Activated naive CD8-positive, alpha-beta T cell treated with anti-CD3 and anti-CD28 coated beads, Interleukin-2, amount 50 U/mL, for 16 hours (primary cell): ENCODE measurements at places on chromosomes 5 and 9.

- DNase-seq, result no peak
Observed at GRCh38 chr5:157469687-157470086, 9.7 kb downstream of the NIPAL4 start.

DNA sequence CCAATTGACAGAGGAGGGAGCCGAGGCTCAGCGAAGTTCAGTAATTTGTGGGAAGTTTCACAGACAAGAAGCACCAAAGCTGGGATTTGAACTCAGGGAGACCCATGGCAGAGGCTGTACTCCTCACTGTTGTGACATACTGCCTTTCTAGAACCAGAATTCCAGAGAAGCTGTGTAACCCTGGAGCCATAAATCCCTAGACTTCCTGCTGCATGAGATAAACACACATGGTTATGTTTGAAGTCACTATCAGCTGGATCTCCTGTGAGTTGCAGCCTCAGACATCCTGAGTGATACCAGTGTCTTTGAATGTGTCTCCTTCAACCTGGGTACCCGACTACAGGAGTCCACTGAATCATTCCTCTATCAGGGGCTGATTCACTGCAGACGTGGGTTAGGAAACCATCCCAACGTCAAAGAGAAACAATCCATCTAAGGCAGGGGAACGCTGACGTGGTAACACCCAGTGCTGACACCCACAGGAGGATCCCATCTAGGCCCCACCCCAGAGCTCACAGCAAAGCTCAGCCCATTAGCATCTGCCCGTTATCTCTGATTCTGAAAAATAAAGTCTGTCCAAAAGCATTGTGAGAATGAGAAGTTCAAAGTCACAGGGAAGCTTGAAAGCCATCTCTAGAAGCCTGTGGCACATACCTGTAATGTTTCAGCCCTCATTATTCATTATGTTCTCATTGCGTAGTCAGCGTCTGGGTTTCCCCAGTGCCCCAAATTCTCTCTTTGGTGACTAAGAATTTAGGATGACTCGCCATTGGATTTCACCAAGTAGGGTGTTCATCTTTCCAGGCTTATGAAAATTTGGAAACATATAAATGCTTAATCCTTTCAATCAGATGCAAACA lies 36.3 kb upstream of the BASP1 start:
- no peak for DNase-seq

DNA sequence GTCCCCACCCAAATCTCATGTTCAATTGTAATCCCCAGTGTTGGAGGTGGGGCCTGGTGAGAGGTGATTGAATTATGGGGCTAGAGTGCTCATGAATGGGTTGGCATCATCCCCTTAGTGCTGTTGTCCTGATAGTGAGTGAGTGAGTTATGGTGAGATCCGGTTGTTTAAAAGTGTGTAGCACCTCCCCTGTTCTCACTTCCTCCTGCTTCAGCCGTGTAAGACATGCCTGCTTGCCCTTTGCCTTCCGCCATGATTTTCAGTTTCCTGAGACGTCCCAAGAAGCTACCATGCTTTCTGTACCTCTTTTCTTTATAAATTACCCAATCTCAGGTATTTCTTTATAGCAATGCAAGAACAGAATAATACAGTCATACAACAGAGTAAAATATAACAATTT lies 742 bp upstream of the LECT2 start:
- DNase-seq, result no peak

GRCh38 chr5:108588323-108588722 lies 159.4 kb upstream of the FER start:
- DNase-seq, result no peak

DNA sequence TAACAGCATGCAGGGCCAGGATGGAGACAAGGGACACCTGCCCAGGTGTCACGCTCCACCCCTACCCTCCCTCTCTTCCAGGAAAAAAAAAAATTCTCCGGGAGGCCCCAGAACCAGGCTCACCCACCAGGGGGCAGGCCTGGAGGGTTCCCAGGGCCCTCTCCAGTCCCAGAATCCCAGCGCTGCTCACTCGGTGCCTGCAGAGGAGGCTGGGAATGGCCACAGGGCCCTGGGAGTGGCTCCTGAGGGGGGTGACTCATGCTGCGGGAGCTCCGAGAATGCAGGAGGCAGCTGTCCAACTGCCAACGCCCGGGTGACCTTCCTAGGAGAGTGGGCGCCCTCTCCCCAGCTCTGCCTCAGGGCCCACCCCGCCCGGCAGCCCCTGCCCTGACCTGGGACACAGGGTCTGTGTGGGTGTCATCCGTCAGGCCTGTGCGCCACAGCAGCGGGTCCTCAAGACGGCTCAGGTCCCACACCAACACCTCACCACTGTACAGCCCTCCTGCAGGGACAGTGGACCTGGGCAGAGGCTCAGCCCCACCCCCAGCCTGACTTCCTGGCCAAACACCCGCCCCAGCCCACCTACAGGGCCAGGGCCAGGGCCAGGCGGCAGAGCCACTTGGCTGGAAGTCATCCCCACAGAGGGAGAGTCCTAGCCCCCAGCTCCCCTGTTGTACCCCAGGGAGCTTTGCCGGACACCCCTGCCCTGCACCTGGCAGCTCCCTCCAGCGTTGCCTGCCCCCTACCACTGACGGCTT lies 21.2 kb downstream of the DYNC2I2 start:
- DNase-seq, result no peak

DNA sequence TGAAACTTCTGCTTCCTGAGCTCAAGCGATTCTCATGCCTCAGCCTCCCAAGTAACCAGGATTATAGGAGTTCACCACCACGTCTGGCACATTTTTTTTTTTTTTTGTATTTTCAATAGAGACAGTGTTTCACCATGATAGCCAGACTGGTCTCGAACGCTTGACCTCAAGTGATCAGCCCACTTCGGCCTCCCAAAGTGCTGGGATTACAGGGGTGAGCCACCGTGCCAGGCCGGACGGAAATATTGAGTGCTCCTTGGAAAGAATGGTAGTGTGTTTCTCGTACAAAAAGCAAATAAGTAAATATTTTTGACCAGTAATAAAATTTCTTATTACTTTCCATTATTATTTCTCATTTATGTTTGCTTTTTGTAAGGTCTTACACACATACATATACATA lies 1307.9 kb upstream of the CDH6 start:
- no peak for DNase-seq

- DNase-seq, result no peak
Observed at GRCh38 chr5:111532886-111533582, 20.7 kb upstream of the STARD4 start.

DNA sequence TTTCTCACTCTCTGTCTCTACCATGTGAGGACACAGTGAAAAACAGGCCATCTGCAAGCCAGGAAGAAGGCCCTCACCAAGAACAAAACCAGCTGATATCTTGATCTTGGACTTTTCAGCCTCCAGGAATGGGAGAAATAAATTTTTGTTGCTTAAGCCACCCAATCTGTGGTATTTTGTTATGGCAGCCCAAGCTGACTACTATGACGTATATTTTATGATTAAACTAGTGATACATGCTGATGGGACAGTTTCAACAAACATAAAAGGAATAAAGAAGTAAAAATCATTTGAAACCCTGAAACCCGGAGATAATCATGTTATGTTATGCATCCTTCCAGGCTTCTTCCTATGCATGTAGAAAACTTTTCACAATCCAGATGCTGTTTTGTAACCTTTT lies 71.5 kb upstream of the ERBIN start:
- DNase-seq, result no peak

GRCh38 chr5:16773991-16774390 lies 157.2 kb upstream of the RETREG1 start:
- no peak for DNase-seq

GRCh38 chr5:169431386-169431785 lies 130.4 kb upstream of the SLIT3 start:
- DNase-seq, result no peak

- no peak for DNase-seq
Observed at GRCh38 chr5:174384509-174384947, 339.0 kb downstream of the NSG2 start.

DNA sequence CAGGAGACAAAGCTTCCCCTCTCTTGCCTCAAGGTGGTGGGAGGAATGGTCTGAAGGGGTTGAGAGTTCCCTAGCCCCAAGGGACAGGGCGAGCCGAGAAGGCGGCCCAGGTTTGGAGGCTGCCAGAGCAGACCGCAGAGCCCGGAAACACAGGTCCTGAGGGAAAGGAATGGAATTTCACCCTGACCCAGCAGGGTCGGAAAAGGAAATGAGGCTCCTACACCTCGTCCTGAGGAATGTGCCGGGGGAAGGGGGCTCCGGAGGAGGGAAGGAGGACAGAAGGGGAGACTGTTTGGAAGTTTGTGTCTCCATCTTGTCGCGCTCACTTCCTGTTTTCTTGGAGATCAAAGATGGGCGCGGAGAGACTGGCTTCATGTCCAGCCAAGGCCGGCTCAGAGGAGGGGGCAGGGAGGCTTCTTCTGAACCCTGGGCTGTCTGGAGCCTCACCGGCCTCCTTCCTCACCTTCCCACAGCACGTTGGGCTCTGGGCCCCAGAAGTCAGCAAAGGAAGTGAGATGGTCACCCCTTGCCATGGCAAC lies 9.6 kb downstream of the ENG start:
- DNase-seq, result no peak

DNA sequence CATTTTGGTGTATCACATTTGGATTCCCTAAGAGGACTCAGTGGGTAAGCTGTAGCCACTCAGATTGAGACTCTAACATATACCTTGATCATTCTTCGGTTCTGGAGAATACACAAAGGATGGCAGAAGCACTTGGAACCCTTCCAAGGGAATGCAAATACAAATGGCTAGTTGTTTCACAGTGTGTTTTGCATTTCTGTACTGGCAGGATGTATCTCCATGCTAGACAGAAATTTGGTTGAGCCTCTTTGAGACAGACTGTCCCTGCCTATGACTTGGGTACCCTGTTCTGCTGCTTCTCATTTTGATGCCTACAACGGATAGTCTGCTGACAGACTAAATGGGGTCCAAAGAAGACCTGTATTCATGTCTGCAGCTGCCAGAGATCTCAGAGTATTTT lies 273.5 kb downstream of the TMEM38B start:
- DNase-seq, result no peak

DNA sequence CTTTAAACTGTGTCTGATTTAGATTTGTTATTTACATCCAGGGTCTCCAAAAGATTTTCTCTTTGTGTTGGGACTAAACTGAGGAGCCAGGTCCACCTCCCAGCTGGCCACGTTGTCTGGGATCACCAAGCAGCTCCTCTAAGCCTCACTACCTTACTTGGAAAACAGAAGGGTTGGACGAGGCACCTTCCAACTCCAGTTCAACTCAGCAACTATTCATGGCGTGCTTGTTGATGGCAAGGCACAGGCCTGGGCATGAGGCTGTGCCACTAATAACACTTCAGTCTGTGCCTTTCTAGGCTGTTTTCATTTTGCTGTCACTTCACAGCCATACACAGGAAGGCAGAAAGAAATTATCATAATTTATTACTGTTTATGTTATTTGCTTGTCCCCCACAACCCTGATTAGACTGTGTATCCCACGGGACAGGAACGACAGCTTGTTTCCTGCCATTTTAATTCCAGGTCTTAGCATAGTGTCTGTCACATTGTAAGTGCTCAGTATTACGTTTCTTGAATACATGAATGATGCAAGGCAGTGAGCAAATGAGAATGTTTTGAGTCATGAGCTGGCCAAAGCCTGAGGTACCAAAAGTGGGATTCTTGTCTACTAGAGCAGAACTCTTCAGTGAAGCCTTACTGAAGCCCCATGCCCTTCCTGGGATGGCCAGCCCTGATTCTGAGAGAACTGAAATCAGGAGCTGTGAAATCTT lies 125.8 kb downstream of the GALNT10 start:
- DNase-seq, result no peak

- DNase-seq, result no peak
Observed at GRCh38 chr9:98254228-98255060, 1.0 kb downstream of the TBC1D2 start.

DNA sequence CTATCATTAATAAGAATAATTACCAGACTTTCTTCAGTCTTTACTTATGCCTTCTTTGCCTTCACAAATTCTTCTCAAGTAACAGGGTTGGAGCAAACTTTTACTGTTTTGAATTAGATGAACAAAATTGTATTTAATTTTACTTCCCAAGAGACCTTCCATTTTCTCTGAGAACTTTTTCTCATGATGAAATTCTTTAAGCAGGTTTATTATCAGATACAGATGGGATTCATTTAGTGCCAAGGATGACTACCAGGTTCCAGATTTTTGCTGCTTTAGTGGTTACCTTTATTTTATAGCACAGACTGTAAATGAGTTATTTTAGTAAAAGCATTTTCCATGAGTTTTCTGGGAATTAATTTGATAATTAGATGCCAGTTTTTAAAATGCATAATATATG lies 125.1 kb downstream of the GDNF start:
- DNase-seq, result no peak

- no peak for DNase-seq
Observed at GRCh38 chr5:54956922-54957321, 28.5 kb downstream of the ESM1 start.

DNA sequence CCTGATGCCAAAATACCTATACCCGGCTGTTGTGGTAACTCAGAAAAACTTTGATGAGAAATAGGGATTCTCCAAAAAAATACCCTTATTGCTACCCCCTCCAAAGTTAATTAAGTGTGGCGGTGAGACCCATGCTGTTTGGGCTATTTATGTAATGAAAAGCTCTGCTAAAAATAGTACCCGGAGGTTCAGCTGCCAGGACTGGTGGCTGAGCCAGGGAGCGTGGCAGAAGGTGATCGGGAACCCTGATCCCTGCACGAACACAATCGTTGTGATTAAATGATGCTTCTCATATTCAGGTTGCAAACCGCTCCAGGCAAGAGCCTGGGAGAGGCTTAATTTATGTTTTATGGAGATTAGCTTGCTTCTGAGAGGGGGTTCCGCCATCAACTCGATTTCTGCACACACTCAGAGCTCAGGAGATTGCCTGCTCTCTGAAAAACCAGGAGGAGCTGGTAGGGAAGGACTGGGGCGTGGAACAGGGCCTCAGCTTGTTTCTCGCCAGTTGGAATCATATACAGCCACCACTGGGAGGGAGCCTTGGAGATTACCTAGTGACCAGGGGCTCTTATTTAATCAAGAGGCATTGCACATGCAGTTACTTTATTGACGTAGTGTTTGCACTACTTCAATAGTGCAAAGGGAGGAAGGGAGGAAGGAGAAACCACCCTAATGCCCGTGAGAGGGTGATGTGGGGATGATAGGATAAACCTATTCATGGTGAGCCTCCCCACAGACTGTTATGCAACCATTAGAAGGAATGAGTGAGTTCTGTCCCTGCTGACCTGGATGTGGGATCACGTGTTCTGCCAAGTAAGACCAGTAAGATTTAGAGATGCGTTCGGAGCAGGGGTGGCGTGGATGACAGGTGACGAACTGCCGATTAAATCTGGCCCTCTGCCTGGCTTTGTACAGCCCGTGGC lies 23.4 kb downstream of the HRH2 start:
- DNase-seq, result no peak

GRCh38 chr5:67416986-67417385 lies 220.4 kb upstream of the CD180 start:
- no peak for DNase-seq

GRCh38 chr5:68224509-68225187 lies 9.1 kb downstream of the PIK3R1 start:
- no peak for DNase-seq

- no peak for DNase-seq
Observed at GRCh38 chr5:107294211-107294550, 376.6 kb downstream of the EFNA5 start.

DNA sequence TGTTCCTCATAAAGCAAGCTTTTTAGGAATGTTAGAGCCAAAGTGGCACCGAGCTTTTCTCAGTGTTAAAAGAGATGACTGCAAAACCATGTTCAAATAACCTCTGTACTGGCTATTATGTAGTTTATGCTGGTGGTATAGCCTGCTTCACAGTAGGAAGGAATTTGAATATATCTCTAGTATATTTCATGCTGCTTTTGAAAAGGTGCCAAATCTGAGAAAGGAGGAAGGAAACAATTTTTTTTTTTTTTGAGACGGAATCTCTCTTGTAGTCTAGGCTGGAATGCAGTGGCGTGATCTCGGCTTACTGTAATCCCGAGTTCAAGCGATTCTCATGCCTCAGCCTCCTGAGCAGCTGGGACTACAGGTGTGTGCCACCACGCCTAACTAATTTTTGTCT lies 13.5 kb downstream of the CREBRF start:
- DNase-seq, result no peak
